ENCODE measurements at places on chromosomes 12 and 14. TPM values are rescaled to one million over a fixed set of nuclear protein-coding genes. Genes with fewer than 3 reads are reported as not detected.

Gene DHH
- 0.12 TPM for total RNA-seq

Gene MCRS1
- 71.7 TPM for total RNA-seq

Gene ANKRD33
- 0.11 TPM for total RNA-seq

Gene FBXO34
- 37.2 TPM for total RNA-seq

Gene GSC
- total RNA-seq, result not detected

Gene ENTPD5
- total RNA-seq, result 11.1 TPM

Gene DDN
- 0.33 TPM for total RNA-seq

Gene RASSF9
- total RNA-seq, result 6.1 TPM

Gene TAS2R30
- 9.1 TPM for total RNA-seq

Gene LRRIQ1
- 0.62 TPM for total RNA-seq

Measured in uterine smooth muscle cell (primary cell).